ENCODE measurements at places on chromosomes 2 and 18.

- DNase-seq: no peak
Observed at GRCh38 chr18:6397931-6398566, 16.7 kb downstream of the L3MBTL4 start.

- DNase-seq: no peak
Observed at GRCh38 chr2:205848601-205849000, 166.3 kb downstream of the NRP2 start.

DNA sequence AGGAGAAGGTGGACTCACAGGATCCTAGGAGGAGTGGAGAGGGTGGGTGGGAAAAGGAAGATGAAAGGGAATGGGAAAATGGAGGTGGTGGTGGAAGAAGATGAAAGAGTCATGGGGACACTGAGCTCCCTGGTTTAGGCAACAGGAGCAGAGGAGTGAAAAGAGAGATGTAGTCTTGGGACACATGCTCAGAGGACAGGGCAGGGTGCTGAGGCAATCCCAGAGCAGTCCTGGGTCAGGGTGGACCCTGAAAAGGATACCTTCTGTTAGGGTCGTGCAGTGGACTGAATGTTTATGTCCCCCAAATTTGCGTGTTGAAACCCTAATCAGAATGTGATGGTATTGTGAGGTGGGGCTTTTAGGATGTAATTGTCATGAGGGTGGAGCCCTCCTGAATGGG lies 37.9 kb downstream of the SUCLG1 start:
- DNase-seq: no peak

GRCh38 chr2:108910011-108910431 lies 79.0 kb downstream of the EDAR start:
- no peak for DNase-seq

- no peak for DNase-seq
Observed at GRCh38 chr2:179675435-179675834, 186.0 kb downstream of the ZNF385B start.
